ENCODE measurements at places on chromosomes 2 and 18.
A peak's percentile ranks its signal among the peaks of the same experiment; 100 is the strongest.

- DNase-seq: no peak
Observed at GRCh38 chr2:55137024-55137958, 87.0 kb upstream of the RTN4 start.

- no peak for DNase-seq
Observed at GRCh38 chr2:155273323-155273722, 574.8 kb downstream of the KCNJ3 start.

DNA sequence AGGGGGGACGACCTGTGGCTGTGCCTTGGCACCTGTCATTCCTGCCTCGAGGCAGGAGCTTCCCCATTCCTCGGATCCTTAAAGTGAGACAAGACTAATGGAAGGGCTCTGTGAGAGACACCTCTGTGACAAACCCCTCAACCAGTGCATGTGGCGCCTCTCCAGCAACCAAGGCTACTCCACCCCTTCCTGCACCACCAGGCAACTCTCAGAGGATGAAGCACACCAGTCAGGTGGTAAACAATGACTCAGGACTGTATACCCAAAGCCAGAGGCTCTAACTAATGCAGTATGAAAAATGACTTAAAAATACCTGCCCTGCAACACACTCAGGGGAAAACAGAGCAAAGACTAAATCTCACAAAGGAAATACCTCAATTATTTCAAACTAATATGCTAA is 136.9 kb downstream of the UXS1 start:
- no peak for DNase-seq

DNA sequence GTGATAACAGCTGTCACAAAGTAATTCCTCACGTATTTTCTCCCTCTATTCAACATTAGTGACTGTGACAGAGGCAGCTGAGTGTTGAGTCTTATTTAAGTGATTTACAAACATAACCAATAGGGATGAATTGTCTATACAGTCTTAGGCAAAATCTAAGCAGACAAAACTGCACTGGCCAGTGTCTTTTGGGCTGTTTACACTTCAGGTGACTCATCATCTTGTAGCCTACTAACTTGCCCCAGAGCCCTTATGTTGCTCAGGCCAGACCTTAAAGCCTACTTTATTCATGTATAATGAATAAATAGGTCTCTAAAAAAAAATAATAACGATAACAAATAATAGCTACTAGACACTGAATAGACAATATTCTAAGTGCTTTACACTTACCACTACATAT is 17.2 kb downstream of the THOC1 start:
- DNase-seq: peak; percentile 72

GRCh38 chr2:17517481-17518211 is 594 bp downstream of the RAD51AP2 start:
- no peak for DNase-seq

- no peak for DNase-seq
Observed at GRCh38 chr2:55061523-55062344, 11.5 kb upstream of the RTN4 start.

GRCh38 chr18:46650681-46651080 is 6.3 kb downstream of the LOXHD1 start:
- no peak for DNase-seq

DNA sequence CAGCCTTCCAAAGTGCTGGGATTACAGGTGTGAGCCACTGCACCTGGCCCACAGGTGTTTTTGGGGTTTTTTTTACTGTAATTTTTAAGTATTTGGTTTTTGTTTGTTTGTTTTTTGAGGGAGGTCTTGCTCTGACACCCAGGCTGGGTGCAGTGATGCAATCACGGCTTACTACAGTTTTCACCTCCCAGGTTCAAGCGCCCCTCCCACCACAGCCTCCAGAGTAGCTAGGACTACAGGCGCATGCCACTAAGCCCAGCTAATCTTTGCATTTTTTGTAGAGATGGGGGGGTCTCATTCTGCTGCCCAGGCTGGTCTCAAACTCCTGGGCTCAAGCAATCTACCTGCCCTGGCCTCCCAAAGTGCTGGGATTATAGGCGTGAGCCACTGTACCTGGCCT is 7.3 kb upstream of the SLC11A1 start:
- DNase-seq: no peak

DNA sequence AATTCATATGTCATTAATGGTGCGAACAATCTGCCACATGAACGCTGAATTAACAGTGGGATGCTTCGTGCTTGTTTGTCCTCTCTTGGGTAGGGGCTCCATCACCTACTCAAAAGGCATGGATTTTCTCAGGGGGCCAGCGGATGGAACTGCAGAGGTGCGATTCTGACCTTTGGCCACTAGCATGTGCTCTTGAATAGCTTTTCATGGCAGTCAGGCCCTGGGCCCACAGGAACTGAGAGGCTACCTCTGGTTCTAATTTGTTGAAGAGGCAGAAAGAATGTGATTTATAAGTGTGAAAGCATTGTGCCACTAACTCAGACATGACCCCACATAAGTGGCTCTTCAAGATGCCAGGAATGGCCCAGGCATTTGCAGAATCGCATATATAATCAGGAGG is 283.2 kb downstream of the INSIG2 start:
- no peak for DNase-seq

Measured in mesenchymal stem cell (in vitro differentiated cells and primary cell).